Airway epithelial cell (primary cell): ENCODE measurements at places on chromosomes 4 and X. TPM values are rescaled to one million over a fixed set of nuclear protein-coding genes. Genes with fewer than 3 reads are reported as not detected.

Gene SH3BGRL
- 40.6 and 48.8 TPM in 2 replicates for total RNA-seq

Gene SUPT20HL1
- total RNA-seq, result not detected in 2 replicates

Gene MAGEB6B
- total RNA-seq, result not detected in 2 replicates

Gene ZC4H2
- 8.0 and 11.9 TPM in 2 replicates for total RNA-seq

Gene PORCN
- 38.0 and 61.9 TPM in 2 replicates for total RNA-seq

Gene PLXNB3
- total RNA-seq, result 7.3 and 9.0 TPM in 2 replicates

Gene OCIAD2
- 116 and 147 TPM in 2 replicates for total RNA-seq

Gene AMBN
- not detected in 2 replicates for total RNA-seq

Gene STARD8
- total RNA-seq, result 0.07 TPM in 1 of 2 replicates, not detected in the other

Gene TEX13B
- not detected in 2 replicates for total RNA-seq

Gene MAGEC1
- not detected in 2 replicates for total RNA-seq

Gene ADH7
- 13.6 and 14.7 TPM in 2 replicates for total RNA-seq

Gene FAM114A1
- total RNA-seq, result 63.2 and 70.3 TPM in 2 replicates

Gene PPP4R3C
- not detected in 2 replicates for total RNA-seq
